ENCODE measurements at places on chromosomes 12 and 14.

- no peak for DNase-seq
These were observed 121.3 kb downstream of the CRADD start for GRCh38 chr12:93798279-93799151.

DNA sequence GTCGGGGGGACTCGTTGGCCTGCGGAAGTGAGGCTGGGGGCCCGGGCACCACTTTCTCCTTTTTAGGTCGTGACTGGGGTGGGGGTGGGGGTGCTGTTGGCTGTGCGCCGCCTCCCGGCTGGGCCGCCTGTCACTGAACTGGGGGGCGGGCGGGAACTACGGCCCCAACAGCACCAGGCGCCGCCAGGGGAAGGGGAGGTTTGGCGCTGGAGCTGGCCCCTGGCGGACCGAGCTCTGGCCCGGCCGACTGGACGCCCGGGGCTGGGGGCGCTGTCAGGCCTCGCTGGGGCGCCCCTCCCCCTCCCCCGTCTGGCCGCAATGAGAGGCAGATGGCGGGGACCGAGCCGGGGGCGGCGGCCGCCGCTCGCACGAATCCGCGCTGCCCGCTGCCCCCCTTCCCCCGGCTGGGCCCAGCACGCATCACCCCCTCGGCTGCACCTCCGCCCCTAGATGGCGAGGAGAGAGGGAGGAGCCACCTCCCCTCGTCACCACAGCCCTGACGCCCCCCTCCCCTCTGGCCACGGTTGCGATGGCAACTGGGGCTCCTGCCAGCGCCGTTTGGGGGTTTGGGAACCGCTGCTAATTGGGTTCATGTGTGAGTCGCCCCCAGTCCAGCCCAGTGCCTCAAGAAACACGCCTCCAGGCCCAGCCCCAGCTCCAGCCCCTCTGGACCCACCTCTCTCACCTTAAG, 723 bp downstream of the NFATC4 start:
- DNase-seq: no peak

GRCh38 chr12:53539526-53539925, 32.2 kb upstream of the NPFF start:
- no peak for DNase-seq

DNA sequence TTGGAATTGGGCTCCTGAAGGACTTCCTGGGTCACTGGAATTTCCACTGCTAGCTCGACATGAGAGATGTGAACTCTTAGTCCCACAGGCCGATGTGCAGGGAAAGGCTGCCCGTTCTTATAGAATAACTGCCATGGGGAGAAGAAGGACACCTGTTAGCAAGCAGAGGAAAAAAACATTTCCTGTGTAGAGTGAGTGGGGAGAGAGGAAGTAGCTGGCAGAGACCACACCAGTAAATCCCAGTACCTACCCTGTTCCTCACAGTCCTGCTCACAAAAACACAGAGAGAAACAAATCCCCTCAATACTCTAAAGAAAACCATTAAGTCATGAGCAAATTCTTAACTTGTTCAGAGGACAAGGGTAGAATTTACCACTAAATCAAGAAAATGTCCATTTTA, 29.5 kb downstream of the AREL1 start:
- DNase-seq: no peak

DNA sequence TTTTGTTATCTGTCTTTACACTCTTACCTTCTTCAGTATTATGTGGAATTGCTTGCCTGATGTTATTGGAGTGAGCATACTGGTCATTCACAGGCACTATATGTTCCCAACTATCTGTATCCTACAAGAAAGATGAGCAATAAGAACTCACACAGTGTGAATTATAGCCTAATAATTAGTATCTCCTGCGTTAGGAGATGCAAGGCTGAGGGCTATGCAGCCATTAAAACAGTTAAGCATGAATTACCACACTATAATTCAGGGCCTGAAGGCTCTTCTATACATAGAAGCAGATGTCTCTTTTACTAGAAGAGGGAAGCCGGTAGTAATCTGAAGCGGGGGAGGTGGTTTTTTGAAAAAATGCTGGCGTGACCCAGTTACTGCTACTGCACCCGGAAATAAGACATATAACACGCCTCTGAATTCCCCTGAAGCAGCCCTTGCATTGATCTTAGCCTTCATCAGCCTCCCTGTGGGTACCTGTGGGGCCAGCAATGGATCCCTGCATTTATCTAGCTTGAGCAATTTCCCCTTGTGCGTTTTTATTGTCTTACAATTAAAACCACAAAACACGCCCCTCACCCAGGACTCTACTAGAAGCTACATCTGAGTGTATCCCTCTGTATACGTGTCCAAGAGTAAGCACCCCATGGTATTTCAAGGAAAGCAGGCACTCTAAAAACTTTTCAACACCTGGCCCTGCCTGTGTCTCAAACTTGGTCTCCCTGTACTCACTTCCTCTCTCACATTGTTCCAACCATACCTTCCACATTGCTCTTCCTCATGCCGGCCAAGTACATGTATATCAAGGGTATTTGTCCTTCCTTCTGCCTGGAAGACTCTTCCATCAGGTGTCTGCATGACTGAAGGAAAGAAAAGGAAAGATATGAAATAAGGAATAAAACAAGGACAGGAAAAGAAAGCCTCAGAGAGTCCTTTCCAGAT, 210.9 kb upstream of the ARID2 start:
- DNase-seq: no peak

- no peak for DNase-seq
These were observed 9.0 kb upstream of the HOXC6 start for GRCh38 chr12:54019091-54019811.

GRCh38 chr14:37116933-37117849, 55.2 kb downstream of the SLC25A21 start:
- no peak for DNase-seq

GRCh38 chr12:131065279-131065678, 111.6 kb downstream of the ADGRD1 start:
- no peak for DNase-seq

DNA sequence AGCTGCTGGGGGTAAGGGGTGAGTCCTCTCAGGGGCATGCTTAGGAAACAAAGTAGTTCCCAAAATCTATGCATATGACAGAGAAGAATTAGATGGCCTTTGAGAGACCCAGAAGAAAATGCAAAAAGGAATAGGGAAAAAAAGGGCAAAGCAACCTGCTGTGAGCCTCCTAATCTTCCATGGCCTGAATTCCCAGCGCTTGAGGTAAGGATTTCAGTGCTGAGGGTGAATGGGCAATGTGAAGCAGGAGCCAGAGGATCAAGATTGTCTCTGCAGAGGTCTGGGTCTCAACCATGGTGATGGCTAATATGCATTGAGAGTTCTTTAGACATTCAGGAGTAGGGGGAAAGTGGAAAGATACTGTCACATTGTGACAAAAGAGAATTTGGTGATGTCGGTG, 31.5 kb downstream of the GPR65 start:
- DNase-seq: no peak

GRCh38 chr12:48937170-48937569, 11.9 kb upstream of the FKBP11 start:
- no peak for DNase-seq

DNA sequence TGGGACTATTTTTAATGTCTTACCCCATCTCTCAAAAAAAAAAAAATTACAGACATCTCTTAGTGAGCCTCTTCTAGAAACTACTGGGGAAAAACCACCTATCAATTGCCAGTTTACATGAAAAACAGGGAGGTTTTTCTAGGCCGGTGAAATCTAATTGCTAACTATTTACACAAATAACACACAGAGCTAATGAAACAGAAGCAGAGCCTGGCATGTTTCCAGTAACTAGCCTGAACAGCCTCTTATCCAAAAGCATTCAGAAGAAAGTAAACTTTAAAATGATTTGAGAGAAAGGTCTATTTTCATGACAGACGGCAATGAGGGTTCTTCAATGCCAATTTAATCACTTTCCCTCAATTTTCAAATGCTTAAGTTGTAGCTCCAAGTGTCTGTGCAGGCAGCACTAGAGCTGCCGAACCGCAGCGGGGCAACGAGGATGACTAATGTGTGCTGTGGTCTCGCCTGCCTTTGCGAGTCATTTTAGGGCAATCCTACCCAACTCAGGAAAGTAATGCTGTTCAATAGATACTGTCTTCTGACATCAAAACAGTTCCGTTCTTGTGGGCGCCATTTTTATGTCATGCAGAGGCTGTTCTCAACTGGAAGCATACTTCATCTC, 84.6 kb downstream of the SETD3 start:
- peak; percentile 6 for DNase-seq

GRCh38 chr14:98542316-98542715, 729.7 kb downstream of the BCL11B start:
- DNase-seq: no peak

DNA sequence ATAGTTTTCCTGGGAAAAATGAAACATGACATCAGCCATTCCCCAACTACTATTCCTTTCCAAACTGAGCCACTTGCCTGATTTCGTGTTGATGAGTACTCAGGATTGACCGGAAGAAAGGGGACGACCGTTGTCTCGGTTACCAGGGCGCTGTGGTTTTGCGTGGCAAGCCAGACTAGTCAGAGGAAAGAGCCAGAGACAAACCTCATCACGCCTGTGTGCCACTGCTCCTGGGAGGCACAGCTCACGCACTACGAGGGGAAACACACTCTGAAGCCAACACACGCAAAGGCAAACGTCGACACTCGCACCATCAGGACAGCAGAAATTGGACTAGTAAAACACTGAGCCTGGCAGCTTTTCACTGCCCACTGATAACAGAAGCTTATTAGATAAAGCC, 35.0 kb downstream of the GIT2 start:
- DNase-seq: no peak

DNA sequence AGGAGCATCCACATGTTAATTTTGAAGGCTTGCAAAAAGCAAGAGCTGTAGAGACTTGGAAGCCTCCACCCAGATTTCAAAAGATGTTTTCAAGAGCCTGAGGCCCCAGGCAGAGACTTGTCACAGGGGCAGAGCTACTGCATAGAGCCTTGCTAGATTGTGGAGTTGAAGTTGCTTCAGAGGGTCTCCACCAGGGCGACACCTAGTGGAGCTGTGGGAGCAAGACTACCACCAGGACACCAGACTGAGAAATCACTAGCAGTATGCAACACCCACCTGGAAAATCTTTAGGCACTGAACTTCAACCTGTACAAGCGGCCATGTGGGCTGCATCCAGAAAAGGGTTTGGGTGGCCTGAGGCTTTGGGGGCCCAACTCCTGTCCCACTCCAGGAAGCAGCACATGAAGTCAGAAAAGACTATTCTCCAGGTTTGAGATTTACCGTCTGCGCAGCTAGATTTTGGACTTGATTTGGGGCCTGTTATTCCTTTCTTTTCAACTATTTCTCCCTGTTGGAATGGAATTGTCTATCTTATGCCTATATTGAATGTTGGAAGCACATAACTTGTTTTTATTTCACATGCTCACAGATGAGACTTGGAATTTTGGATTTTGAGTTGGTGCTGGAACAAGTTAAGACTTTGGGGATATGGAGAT, 508.6 kb downstream of the FLRT2 start:
- DNase-seq: no peak

DNA sequence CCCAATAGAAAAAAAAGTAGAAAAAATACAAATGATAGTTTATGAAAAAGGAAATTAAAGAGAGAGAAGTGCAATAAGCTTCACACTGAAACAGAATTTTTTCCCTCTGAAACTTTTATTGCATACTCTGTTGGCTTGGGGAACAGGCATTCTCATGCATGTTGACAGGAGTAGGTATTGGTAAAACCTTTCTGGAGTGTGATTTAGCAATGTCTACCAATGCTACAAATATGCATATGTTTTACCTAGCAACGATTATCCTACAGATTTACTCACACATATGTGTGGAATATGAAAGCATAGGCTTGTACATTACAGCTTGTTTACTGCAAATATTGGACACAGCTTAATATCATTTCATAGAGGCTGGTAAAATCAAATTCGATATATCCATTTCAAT, 125.7 kb upstream of the MYF6 start:
- no peak for DNase-seq

DNA sequence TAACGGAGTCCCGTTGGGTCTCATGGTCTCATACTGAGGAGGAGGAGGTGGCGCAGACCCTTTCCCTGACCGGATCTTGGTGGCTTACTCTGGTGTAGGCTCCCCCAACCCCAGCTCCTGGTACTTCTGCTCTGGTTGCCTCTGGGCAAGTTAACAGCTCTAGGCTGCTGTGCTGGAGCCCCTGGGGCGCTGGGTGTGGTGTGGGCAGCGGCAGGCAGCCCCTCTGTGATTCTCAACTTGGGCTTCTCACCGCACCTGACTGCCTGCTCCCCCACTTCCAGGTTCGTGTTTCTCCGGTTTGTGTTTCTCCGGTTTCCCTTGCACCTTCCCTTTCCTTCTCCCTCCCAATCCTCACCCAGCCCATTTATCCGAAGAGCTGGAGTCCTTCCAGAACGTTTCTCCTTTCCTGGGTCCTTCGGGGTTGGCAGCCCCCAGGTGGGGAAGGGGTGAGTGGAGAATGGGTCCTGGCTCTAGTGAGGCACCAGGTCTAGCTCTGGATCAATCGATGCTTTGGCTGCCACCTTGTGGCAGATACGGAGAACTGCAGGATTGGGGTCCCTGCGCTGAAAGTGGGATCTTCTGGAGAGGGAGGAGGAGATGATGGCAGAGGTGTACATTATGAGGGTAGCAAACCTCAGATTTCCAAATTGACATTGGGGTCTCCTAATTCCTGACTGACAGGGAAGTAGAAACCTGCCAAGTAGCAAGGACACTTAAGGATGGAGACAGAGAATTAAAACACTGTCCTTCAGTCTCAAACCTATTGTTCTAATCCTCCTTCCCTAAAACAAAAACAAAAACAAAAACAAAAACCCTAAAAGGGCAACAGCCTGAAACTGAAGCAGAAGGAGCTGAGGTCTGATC, 8.3 kb downstream of the CISTR start:
- DNase-seq: peak; percentile 53

- no peak for DNase-seq
These were observed 33.1 kb downstream of the MAP3K9 start for GRCh38 chr14:70776197-70776596.

GRCh38 chr12:77537663-77538062, 293.0 kb upstream of the NAV3 start:
- DNase-seq: no peak

GRCh38 chr12:89927226-89927698, 218.6 kb upstream of the ATP2B1 start:
- DNase-seq: no peak

DNA sequence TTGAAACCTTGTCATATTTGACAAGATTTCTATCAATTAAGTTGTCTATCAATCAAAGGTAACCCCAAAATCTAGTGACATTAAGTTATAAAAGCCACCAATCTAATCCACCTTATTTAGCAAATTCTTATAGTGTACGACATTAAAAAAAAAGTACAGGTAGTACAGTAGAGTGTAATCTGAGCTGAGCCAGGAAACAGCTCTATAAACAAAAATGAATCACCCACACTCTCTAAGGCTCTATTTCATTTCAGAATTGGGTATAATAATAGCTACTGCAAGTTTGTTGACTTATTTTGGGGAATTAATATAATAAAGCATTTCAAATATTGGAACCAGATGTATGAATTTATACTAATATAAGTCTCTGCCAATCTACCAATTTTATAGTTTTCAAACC, 342.4 kb upstream of the FLRT2 start:
- no peak for DNase-seq

DNA sequence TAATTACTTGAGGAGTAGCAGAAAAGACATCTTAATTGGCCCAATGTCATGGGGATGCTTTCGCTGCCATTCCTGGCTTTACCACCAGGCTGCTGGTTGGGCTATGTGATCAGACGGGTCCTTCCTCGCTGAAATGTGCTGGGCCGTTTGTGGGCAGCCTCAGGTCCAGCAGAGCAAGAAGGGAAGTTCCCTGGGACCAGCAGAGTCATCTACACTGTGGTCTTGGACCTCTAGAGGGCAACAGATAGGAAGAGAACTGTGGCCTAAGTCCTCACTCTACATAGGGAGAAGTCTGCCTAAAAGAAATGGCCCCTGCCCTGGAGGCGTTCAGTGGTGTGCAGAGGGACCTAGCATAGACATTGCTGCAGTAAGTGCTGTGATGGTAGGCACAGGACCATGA, 10.9 kb downstream of the EVL start:
- DNase-seq: no peak
